Fibroblast of gingiva (primary cell): ENCODE measurements at places on chromosomes 2 and 18.

DNA sequence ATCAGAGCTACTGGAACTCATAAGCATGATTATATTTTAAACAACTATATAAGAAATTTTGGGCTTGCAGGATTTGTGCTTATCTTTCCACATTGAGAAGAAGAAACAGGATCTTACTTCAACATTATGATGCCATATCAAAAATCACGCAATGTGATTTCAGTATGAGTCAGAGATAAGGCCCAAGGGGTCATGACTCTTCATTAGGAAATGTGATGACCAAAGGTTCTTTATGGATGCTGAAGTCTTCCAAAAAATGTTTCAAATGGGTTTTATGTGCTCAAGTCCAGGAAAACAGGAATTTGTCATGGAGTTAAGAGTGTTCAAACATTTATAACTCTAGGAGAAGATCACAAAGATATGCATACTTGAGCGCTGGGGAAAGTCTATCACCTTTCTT is 7.8 kb upstream of the SERPINB2 start:
- DNase-seq, result no peak

DNA sequence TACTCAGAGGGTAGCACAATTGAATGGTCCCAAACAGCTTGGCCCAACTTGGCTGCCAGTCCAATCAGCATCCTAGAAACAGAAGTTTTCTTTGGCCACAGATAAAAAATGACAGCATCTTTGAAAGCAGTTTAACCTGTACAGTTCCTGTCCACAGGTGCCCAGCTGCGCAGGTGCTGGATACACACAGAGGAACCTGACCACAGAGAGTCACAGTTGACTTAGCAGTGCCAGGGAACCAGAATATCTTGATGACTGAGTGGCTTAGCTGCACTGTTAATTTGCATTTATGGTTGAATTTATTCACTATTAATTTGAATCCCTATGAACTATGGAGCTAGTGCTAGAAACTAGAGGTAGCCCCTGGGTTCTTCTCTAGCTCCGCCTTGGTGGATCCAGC is 93.7 kb downstream of the TPGS2 start:
- DNase-seq, result no peak

GRCh38 chr2:136057023-136057801 is 60.7 kb downstream of the CXCR4 start:
- no peak for DNase-seq

- no peak for DNase-seq
Observed at GRCh38 chr2:18169893-18170175, 291.4 kb downstream of the KCNS3 start.

DNA sequence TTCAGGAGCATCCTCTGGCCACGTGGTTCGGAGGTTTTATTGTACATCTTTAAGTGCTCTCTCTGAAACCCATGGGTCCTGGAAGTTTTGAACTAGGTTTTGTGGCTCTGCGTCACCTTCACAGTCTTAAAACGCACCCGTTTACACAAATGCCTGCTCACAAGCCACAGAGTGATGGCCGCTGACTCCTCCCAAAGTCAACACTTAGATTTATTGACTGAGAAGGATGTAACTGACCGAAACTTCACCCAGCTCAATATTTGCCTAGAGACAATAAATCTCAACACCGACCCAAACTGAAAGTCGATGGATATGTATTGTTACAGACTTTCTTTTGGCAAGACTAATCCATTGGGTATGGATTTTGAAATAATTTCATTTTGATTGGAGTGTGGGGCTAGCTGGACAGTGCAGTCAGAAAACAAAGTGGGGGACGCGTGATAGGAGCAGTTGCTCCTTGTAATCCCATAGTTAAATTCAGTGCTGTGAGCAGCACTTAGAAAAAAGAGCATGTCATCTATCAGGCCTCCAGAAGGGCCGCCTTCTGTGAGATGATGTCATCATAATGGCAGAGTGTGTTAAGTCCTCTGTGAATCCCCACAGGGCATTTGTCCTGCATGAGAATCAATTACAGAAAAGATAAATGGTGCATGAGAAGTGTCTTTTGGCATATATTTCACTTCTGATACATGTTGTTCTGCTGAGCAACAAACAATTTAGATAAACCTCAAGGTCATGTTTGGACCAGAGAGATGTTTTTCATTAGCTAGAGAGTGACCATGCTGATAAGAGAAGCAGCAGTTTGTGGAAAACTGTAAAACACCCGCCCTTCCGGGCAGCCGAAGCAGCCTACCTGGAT is 183.7 kb downstream of the INO80D start:
- DNase-seq, result no peak

GRCh38 chr18:57052173-57052572 is 94.7 kb upstream of the BOD1L2 start:
- no peak for DNase-seq

DNA sequence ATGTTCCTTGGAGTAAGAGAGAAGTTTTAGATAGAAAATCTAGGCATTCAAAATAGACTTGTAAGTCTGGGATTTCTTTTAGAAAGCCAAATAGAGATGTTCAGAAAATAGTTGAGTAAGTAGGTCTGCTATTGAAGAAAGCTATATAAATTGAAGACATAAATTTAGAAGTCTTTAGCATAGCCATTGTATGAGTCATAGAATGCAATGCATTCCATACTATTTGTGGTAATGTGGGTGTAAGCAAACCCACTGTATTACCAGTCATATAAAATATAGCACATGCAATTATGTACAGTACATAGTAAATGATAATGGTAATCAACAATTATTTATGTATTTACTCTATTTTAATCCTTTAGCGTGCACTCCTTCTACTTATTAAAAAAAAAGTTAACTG is 14.1 kb downstream of the MC4R start:
- DNase-seq, result no peak

DNA sequence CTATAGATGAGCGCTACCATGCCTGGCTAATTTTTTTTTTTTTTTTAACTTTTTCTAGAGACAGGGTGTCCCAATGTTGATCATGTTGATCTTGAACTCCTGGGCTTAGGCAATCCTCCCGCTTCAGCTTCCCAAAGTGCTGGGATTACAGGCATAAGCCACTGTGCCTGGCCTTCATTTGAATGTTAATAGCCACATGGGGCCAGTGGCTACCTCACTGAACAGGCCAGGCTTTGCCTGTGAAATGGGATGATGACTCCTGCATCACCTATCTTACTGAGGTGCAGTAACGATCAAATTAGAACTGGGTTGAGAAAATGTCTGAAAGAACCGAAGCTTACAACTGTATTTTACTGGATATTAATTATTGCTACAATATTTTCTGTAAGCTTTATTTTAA is 278.7 kb downstream of the TCF4 start:
- DNase-seq, result no peak

GRCh38 chr2:171402906-171403580 is 30.7 kb downstream of the METTL8 start:
- DNase-seq, result no peak

GRCh38 chr2:60517446-60517845 is 36.0 kb downstream of the BCL11A start:
- DNase-seq, result no peak

GRCh38 chr18:43271593-43272432 is 5.5 kb downstream of the SYT4 start:
- peak; percentile 36 for DNase-seq

DNA sequence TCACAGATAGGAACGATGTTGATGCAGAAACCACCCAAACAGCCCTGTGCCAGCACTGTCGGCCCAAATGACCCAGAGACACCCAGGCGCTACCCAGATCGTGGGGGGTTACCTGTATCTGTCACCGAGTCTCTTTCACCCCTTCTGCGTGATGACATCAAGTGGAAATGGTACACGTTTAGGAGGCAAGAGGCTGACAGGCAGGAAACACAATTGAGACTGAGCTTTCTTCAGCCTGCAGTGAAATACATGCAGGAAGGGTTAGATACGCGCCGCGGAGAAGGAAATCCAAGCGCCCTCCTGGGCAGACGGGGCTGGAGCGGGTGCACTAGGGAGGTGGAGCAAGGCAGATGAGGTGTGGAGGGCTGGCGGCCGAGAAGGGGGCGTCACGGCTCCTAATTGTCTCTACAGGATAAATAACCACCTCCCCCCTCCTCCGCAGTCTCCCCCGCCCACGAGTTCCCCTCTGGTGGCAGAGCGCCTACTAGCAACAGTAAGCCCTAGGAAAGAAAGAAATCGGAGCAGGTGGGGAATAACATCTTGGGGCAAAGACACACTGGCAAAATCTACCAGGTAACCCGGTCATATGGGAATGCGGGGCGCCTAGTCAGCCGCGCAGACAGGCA is at the start of gene RNF152:
Gene RNF152 (minus strand): TSS at position 325 of the 626 bp plus-strand sequence. CDS start 76,544 bp downstream, outside the sequence.
- DNase-seq, result no peak

- DNase-seq, result no peak
Observed at GRCh38 chr2:118838741-118839455, 8.6 kb downstream of the EN1 start.

DNA sequence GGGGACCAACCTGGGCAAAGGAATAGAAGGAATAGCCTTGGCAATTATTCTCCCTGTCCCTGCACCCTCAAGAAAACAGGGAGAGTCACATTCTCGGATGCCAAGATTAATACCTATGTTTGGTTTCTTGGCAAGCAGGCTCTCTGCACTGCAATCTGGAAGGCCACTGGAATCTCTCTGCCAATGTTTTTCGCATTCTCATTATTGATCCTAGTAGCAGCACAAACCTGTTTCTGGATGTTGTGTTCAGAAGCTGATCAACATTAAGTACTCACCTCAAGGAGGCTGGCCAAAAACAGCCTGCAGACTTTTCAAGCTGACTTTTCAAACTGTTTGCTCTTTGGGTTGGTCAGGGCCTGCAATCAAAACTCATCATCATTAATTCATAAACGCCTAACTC is 62.2 kb downstream of the CLHC1 start:
- DNase-seq, result no peak

DNA sequence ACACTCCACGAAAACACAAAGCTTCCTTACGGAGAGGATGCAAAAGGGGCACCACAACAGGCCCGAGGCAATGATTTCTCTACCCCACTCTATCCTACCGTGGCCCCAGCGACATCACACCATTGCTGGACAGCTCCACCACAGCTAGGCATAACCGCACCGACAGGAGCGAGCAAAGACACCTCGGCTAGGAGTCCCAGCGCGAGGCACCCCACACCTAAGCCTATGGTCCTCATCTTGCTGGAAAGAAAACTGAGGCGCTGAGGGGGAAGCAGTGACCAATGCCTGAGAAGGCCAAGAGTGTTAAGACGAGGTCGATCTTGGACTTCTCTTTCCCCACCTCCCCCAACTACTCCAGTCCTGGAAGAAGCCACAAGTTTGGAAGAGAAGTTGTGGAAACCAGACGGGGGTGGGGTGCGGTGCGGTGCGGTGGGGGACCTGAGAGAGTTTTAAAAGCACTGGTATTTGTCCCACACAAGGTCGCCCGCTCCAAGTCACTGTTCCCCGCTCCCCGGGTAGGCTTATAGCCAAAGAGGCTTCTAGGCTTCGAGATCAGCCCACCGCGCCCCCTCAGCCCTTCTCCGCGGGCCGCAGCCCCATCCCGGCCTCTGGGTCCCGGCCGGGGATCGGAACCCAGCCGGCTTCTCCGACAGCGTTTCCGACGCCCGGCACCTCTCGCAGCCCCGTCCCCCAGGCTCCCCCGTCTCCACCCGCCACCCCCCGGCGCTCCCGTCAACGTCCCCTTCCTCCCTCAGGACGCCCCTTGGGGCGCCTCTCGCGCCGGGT is 766 bp downstream of the PDE6D start:
- no peak for DNase-seq

- no peak for DNase-seq
Observed at GRCh38 chr2:62741954-62742722, 36.6 kb downstream of the EHBP1 start.
